Right cardiac atrium (tissue), 5 donors: ENCODE measurements at places on chromosomes 7 and 10. TPM values are rescaled to one million over a fixed set of nuclear protein-coding genes. Genes with fewer than 3 reads are reported as not detected.

GRCh38 chr7:45031829-45032228 lies 31.8 kb downstream of the CCM2 start:
- DNase-seq = no peak

DNA sequence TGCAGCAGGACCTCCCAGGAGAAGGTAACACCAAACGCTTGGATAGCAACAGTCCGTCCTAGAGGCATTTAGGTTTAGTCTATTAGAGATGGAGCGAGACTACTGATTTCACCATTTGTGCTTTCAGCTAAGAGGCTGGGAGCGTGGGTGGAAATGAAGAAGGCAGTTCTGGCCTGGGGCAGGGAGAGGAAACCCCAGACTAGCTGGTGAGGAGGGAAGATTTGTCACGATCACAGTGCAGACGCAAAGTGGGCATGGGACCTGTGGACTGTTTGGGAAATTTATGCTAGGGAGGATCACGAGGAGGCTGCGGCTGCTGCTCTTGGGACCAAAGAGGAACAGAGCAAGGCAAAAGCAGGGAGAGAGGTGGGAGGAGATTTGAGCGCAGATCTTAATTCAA lies 130.4 kb upstream of the AOAH start:
- DNase-seq = no peak

The UBE2D4 gene
- total RNA-seq = 53.4 TPM

The ZFAND2A gene
- total RNA-seq = 12.6 TPM

The VSTM4 gene
- total RNA-seq = 23.8 TPM

DNA sequence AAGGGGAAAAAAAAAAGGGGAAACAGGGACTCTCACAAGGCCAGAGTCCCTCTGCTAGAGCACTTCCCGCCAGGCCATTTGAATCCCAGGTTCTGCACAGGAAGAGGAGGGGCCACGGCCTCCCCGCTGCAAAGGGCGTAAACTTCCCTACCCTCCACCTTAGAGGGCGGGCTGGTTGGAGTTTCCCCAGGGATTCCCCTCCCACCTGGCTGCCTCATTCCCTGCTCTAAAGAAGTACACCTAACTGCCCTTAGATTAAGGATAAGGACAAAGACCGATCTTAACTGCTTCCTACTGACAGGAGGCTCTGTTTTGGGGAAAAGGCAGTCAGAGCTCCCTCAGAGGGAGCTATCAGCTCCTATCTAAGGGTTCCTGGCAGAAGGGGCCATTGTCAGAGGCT lies 102.0 kb upstream of the ARMC3 start:
- peak; percentile 64 for DNase-seq

- no peak for DNase-seq
Measured at GRCh38 chr7:79308192-79308591, 145.3 kb downstream of the MAGI2 start.

- no peak for DNase-seq
Measured at GRCh38 chr10:78567680-78568455, 500.9 kb upstream of the ZMIZ1 start.

GRCh38 chr10:74825371-74826141 lies 844 bp upstream of the KAT6B start:
- DNase-seq = peak; percentile 82

The OPN4 gene
- total RNA-seq = 0.32 TPM

The OPALIN gene
- not detected for total RNA-seq

GRCh38 chr10:22314852-22315251 lies 1.3 kb upstream of the COMMD3 start:
- DNase-seq = no peak

GRCh38 chr7:14590206-14590605 lies 312.3 kb downstream of the DGKB start:
- no peak for DNase-seq

GRCh38 chr10:126731610-126731990 lies 61.1 kb upstream of the C10orf90 start:
- no peak for DNase-seq

The GPR85 gene
- 3.2 TPM for total RNA-seq

GRCh38 chr10:26213157-26213800 lies 3.3 kb upstream of the GAD2 start:
- DNase-seq = no peak

GRCh38 chr10:33794460-33794859 lies 460.0 kb upstream of the NRP1 start:
- no peak for DNase-seq

GRCh38 chr7:92835261-92835850 lies 1.0 kb downstream of the CDK6 start:
- peak; percentile 72 for DNase-seq

The SEMA3D gene
- total RNA-seq = 3.1 TPM

The ACTL6B gene
- not detected for total RNA-seq

The PLEKHA1 gene
- 42.8 TPM for total RNA-seq

DNA sequence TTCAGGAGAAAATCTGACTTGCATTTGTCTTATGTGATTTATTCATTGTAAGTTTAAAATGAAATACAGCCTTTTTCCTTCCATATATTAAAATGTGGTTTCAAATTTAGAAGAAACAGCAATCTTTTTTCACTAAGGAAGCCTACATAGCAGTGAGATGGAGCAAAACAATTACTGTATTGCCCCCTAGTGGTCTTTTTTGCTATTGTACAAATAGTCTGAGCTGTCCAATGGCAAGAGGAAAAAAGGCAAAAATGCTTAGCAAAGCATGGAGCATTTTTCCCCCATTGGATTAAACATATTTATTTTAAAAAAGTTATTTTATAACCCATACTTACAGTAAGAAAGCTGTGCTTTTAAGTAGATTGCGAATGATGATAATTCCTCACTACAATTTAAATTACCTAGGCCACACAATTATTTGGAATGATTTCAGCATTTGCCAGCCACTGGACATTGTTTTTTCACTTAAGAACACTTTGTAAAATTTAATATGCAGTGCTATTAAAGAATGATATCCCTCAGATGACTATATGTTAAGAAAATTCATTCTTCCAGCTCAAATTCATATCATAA lies 119.5 kb downstream of the CPED1 start:
- DNase-seq = no peak

DNA sequence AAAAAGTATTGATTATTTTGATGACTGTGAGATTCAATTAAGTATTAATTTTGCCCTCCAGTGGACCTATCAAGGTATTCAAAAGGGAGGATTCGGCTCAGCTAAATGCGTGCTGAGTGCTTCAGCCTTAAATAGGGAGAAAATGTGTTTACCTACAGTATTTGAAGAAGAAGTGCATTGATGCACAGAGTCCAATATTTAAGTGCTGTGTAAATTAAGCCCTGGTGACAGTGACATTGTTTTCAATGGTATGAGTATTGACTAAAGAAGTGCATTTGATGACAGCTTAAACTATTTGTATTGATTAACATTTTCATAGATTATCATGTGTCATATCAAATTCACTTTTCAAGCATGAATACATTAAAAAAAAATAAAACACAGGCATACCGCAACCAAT lies 106.6 kb downstream of the POU6F2 start:
- no peak for DNase-seq

DNA sequence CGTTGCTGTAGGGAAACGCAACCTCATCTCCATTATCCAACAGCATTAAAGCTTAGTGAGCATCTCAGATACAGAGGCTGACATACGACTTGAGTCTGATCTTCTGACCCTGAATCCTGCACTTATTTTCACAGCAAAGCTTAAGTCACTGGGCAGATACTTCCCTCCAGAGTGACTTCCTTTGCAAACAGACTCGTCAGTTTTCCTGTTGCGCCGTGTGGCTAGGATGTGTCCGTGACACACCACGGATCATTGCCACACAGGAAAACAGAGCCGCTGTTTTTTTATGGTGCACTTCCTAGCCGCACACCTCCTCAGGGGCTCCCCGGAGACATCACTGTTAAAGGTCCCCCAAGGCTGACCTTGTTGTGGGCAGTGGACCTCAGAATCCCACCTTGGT lies 94.9 kb upstream of the MKI67 start:
- DNase-seq = no peak

The ZNF488 gene
- total RNA-seq = not detected

DNA sequence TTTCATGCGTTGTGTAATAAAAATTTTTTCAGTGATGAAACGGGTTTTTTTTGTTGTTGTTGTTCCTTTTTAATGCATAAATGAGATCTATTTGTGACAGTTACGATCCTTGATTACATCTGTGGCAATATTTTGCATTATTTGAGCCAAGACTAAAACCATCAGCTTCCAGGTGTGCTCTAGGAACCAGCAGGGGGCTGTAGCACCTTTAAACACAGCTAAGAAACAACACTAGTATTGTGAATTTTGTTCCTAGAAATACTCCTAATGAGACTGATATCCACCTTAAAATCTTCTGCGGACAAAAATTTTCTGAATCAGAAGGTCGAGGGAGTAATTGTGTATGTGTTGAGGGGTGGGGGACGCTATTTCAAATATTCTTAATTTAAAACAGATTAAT lies 52.6 kb downstream of the FGFBP3 start:
- DNase-seq = no peak

DNA sequence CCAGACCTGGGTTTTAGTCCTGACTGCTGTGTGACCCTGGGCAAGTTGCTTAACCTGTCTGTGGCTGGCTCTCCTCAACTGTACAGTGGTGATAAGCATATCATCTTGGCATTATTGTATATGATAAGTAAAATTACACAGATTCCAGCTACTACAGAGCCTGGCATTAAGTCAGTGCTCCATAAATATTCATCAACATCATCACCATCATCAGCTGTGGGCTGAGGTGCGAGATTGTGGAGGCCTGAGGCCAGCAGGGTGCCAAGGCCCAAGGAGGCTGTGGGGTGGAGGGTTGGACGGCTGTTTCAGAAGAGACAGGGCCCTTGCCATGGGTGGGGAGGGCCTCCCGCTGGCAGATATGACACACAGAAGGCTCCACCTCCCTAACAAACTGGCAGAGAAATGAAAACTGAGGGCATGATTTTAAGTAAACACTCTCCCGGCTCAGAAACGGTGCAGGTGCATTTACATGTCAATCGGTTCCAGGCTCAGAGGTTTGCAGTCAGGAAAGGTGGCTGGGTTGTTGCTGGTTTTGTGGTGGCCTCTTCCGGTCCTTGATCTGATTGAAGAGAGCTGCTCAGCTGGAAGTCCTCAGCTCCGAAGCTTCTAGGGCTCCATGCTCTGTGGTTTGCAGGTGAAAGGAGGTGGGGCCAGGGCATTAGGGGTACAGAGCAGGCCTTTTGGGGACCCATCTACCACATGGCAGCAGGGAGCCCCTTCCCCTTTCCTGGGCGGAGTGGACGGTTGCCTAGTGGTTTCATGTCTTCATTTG lies 10.2 kb downstream of the CRYGN start:
- no peak for DNase-seq

- DNase-seq = no peak
Measured at GRCh38 chr10:16425449-16425848, 11.4 kb upstream of the PTER start.

DNA sequence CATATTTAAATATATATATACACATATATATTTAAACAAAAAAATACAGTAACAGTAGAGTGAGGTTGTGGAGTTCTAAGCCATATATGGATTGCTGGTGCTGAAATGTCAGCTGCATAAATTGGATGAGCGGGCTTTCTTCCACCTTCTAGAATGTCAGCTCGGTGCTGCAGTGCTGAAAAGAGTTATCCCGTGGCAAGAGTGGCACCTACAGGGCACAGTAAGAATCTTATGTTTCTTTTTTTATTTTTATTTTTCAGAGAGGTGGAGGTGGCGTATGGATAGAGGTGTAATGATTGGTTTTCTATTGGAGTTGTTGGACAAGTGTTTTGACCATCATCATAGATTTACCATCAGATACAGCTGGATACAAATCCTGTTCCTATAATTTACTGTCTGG lies 86.2 kb upstream of the DYNC1I1 start:
- peak; percentile 55 for DNase-seq

DNA sequence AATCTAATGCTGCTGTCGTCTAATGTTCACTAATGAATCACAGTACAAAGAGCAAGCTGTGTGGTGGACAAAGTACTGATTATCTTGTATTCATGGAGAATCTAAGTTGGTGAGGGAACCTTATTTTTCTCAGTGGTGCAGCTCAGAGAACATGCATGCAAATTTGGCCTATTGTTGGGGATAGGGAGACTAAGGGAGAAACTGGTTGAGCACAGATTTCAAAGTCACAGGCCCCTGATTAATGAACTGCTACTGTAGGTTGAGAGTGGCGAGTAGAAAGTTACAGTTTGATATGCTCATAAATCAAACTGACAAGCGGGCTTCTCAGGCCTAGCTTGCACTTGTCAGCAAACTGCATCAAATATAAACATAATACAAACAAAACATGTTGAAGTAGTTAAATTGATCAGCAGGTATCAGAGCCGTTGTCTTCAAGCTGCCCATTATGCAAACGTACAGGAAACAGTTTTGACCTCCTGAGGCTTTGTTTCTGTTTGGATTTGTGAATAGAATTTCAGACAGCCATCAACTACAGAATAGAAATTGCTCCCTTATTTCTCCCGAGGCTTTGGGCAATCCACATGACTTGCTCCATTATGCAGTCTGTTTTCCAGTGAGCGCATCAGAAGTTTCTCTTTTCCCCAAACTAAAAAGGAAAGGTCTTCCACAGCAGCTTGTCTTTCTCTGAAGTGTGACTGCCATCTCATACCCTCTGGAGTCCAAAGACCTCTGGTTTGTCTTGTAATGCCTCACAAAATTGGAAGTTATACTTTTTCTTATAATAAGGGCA lies 215.8 kb downstream of the FOXP2 start:
- no peak for DNase-seq

The PRTFDC1 gene
- 8.6 TPM for total RNA-seq

GRCh38 chr7:55246171-55246570 lies 119.0 kb upstream of the LANCL2 start:
- DNase-seq = no peak

GRCh38 chr7:69203871-69204270 lies 394.4 kb upstream of the AUTS2 start:
- DNase-seq = no peak

The SLC16A9 gene
- total RNA-seq = 4.3 TPM

- DNase-seq = peak; percentile 48
Measured at GRCh38 chr10:117374506-117375359, 507 bp downstream of the PDZD8 start.

GRCh38 chr7:159136846-159137245 lies 7.8 kb downstream of the VIPR2 start:
- no peak for DNase-seq

DNA sequence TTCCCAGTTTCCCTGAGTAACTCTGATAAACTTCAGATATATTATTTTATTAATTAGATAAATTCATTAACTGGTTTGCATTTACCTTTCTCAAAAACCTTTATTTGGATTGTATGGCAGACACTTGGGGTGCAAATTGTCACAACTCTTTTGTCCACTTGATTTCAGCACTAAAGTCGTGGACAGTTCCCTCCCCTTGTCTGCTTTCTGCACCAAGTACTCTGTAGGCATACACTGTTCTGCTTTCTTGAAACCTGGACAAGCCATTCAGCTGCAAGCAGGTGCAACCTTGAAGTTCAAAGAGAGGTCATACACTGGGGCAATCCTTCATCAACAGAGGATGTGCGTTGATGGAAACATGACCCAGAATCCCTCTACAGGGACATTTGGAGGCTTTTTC lies 162.9 kb downstream of the ARL5B start:
- DNase-seq = no peak

DNA sequence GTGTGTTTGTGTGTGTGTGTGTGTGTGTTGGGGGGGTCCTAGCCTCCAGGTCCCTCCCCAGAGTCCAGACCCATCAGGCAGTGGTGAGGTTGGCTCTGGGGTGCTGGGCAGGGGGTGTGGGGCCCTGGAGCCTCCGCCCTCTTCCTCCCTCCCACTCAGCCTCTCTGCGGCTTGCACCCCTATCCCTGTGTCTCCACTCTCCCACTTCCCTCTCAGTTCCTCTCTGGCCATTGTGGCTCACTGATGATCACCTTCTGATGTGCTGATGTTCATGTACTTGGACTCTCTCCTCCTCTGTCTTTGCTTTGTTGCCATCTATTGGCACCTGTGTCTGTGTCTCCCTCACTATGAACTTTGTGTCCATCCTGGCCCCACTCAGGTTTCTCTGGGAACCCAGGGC lies 298.7 kb downstream of the ZEB1 start:
- DNase-seq = no peak
